Natural killer cell (primary cell): ENCODE measurements at places on chromosomes 5 and 9.

GRCh38 chr5:151130922-151131891, 26.4 kb downstream of the ANXA6 start:
- DNase-seq, result no peak

DNA sequence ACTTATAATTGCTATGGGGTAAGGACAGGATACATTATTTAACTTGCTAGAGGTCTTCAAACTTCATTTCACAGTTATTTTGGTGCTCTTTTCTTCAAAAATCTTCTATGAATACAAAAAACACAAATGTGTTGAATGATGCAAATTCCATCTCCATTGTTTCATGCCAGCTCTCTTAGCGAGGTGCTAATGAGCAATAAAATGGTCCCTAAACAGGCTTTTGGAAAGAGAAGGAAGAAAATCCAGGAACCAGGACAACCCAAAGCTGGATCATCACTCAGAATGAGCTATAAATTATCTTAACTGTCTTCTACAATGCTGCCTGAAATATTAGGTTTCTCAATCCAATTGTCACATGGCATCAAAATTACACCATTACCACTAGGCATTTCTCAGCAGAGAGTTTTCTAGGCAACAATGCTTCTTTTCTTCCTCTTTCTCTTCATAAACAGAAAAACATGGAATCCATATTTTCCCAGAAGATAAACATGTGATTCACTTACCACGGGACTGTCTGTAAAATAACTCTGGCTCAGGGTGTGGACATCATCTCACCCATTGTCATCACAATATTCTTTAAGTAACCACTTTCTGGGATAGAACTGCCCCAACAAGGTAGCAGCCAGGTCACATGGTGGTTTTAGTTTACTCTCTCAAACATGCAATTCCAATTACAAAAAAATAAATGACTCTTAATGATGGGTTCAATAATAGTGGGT, 249.4 kb downstream of the NPR3 start:
- DNase-seq, result no peak

GRCh38 chr5:168218746-168219145, 72.7 kb upstream of the WWC1 start:
- DNase-seq, result no peak

- no peak for DNase-seq
Measured at GRCh38 chr5:13939638-13940037, 4.8 kb downstream of the DNAH5 start.

GRCh38 chr5:90223756-90224155, 185.8 kb downstream of the CETN3 start:
- DNase-seq, result no peak

GRCh38 chr5:50889790-50890189, 223.4 kb downstream of the PARP8 start:
- DNase-seq, result no peak

DNA sequence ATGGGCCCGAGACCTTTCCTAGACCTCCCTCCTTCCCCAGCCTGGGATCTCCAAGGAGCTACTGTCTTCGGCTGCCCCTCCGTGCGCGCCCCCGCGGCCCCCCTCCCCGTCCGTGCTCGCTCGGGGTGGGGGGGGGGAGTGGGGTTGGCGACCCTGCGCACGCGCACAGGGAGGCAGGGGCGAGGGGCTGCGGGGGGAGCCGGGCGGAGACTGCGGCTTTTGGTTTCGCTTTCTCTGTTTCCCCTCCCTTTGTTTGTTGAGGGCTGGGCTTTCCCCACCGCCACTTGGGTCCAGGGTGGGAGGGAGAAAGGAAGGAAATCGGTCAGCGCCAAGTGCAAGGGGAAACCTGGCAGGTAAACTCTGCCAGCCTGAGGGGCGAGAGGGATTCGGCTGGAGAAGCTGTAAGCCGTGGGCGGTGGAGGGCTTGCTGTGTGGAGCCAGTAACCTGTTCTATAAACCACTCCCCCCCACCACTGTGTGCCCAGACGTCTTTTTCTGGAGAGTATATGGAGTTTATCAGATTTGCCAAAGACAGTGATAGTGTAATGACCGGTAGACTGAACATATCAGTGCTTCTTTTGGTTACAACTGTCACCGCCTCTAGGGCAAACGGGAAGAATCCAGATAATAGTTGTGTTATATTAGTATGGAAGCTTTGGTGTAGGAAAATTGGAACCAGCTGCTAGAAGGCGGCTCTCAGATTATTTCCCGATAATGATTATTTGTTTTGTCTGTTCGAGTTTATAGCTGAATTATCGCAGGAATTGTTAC, 684 bp downstream of the DNAJA1 start:
- peak; percentile 74 for DNase-seq

DNA sequence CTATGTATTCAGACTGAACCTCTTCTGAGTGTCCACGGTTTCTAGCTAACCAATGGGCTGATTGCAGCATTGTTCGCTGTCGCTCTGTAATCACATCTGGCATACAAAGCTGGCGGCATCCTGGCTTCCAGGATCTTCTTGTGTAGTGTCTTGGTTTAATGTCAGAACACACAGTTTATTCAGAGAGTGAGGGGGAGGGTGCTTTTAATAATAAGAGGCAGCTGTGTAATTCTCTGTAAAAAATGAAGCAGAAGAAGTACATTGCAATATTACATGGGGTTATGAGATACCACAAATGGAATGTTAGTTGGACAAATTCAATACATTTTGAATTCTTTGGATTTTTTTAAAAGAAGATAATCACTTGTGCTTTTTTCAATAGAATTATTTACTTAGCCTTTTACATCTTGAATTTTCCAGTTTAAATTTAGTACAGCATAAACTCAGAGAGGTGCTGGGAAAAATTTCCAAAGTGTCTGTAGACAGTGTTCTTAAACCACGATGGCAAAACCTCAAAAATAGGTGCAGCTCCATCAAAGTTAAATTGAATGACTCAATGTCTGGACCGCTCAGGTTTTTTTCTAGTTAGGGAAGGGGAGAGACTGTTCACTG, 206.0 kb downstream of the PCSK1 start:
- no peak for DNase-seq

DNA sequence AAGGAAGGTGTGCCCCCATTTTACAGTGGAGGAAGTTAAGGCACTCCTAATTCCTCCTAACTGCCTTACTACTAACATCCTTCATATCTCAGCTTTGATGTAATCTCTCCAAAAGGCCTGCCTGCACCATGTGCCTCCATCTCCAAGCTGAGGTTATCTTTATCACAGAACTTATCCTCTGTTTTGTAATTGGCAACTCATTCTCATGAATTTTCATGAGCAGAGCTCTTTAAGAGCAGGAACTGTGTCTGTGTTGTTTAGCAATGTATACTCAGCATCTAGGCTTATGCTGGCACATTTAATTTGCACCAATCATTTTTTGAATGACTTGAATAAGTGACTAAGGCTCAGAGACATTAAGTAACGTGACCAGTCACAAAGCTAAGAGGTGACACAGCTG, 147.9 kb upstream of the VLDLR start:
- DNase-seq, result no peak

DNA sequence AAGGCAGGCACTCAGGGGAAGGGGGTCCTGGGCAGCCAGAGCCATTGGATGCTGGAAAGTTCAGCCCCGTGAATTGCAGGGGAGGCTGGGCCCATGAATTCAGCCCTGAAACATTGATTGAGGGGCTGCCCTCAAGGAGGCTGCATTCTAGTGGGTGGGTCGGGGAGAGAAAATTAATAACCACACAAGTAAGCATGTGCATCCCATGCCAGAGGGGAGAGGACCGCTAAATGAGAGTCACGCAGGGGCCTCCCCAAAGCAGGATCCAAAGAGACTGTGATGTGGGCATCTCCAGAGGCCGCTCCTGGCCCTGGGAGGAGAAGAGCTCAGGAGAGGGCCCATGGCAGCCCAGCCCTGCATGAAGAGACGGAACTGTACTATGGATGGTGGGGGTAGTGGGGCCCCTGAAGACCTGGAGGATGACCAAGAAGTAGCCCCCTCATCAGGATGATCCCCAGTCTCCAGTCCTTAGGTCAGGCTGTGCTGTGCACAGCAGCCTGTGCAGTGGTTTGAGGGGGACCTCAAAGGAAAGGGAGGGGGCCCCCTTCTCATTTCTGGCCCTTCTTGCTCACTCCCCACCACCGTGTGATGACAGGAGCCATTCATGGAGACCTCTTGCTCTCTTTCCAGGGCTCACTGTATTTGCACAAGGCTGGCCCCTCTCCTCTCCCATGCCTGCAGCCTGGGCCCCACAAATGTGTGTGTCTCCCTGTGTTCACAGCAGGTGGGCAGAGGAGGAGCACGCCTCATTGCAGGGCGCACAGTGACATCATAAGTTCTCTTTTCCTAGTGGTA, 233.6 kb upstream of the IRX1 start:
- no peak for DNase-seq

DNA sequence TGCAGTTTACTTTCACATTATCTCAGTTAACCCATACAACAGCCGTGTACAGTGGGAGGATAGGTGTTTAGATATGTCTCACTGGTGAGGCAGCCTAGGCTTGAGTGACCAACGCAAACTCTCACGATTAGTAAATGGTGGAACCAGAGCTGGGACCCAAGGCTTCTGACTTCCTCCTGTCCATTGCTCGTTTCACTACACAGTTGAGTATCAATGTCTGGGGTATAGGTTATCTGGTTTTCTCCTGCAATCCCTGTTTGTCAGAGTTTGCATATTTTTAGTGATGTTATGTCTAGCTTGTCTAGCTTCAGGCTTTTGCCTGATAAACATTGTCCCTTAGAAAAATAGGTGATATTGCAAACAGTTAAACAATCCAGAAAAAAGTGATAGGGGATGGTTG, 62.6 kb downstream of the NUP214 start:
- no peak for DNase-seq

- no peak for DNase-seq
Measured at GRCh38 chr5:139388198-139388821, 1.4 kb downstream of the MZB1 start.

DNA sequence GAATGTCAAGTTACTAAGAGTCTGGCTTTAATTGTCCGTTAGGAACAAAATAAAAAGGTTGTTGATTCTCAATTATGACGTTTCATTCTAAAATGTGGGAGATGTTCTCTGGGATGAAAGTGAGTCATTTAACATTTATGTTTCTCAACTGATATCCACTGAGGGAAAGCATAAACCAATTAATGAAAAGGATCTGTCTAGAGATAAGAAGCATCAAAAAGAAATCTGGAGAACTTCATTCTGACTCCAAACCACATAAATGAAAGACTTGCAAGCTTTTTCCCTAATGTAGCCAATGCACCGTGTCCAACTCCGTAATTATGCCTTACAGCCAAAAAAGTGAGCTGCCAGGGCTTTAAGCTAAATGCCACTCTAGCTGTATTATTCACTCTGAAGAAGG, 654.2 kb downstream of the TLE1 start:
- DNase-seq, result no peak

GRCh38 chr9:34492051-34492450, 30.7 kb downstream of the ENHO start:
- DNase-seq, result no peak

GRCh38 chr9:134784577-134785305, 95.9 kb upstream of the FCN2 start:
- no peak for DNase-seq

- no peak for DNase-seq
Measured at GRCh38 chr5:53882006-53882675, 321.7 kb downstream of the NDUFS4 start.

GRCh38 chr5:17203329-17204132, 13.9 kb upstream of the BASP1 start:
- DNase-seq, result peak; percentile 23

DNA sequence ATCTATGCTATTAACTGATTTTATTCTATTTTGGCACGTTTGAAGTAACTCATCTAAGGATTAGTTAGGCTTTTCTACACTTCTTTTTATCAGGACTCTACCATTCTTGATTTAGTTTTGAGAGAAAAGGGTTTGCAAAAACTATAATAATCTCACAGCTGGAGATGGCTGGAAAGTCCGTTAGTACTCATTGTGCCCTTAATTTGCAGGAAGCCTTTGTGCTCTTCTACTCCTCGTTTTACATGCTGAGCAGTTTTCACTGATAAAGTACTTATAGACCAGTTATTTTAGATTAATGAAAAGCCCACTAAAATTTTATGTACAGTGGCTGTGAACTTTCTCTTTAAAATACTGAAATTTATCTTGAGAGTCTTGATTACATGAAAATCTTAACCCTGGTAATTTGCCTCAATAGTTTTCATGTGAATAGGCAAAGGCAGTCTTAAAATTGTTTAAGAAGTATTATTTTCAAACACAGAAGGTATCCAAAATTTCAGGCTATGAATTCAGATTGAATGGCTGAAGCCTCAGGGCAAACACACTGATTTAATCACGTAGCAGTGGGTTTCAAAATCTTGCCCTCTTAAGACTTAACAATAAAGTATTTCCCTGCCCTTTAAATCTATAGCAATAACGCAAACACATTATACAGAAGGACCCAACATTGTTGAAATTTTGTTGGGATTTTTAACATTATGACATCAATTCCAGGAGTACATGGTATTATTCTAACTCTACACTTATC, 18.6 kb downstream of the MLLT3 start:
- DNase-seq, result no peak

- DNase-seq, result no peak
Measured at GRCh38 chr5:161051920-161052500, 200.0 kb upstream of the ATP10B start.

- no peak for DNase-seq
Measured at GRCh38 chr5:32090026-32090754, 83.9 kb downstream of the GOLPH3 start.

- DNase-seq, result no peak
Measured at GRCh38 chr9:112069318-112070169, 105.6 kb downstream of the SUSD1 start.

GRCh38 chr5:88829775-88830174, 53.2 kb downstream of the MEF2C start:
- no peak for DNase-seq

DNA sequence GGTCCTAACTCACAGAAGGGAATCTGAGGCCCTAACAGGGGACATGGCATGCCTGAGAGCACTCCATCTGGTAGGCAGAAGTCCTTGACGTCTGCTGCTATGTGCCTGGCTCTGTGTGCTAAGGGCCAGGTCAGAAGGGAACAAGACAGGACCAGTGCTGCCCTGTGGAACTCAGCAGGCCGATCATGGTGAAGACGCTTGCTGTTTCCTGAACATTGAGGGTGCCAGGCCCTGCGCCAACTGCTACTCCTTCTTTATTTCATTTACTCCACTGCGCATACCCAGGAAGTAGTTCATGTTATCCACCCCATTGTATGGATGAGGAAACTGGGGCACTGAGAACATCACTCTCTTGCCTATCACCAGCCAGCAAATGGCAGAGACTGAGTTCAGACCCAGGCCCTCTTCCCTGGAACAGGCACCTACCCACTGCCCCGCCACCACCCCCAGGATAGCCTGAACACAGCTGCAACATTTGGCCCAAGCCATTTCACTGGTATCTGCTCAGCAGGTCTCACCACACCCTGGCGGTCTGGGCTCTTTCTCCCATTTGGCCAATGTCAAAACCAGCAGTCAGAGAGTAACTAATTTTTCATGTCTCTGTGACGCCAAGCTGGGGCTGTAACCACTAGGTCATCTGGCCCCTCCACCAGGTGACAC, 24.8 kb upstream of the FOXI1 start:
- no peak for DNase-seq

- no peak for DNase-seq
Measured at GRCh38 chr5:132264546-132265335, 7.2 kb downstream of the PDLIM4 start.

- no peak for DNase-seq
Measured at GRCh38 chr5:79263290-79263689, 27.4 kb downstream of the JMY start.
